Stimulated activated effector memory CD8-positive, alpha-beta T cell treated with anti-CD3 and anti-CD28 coated beads, Interleukin-12 subunit alpha, Interleukin-12 subunit beta, amount 100 ng/mL, for 72 hours (primary cell): ENCODE measurements at places on chromosomes 16 and 17.
A peak's percentile ranks its signal among the peaks of the same experiment; 100 is the strongest.

DNA sequence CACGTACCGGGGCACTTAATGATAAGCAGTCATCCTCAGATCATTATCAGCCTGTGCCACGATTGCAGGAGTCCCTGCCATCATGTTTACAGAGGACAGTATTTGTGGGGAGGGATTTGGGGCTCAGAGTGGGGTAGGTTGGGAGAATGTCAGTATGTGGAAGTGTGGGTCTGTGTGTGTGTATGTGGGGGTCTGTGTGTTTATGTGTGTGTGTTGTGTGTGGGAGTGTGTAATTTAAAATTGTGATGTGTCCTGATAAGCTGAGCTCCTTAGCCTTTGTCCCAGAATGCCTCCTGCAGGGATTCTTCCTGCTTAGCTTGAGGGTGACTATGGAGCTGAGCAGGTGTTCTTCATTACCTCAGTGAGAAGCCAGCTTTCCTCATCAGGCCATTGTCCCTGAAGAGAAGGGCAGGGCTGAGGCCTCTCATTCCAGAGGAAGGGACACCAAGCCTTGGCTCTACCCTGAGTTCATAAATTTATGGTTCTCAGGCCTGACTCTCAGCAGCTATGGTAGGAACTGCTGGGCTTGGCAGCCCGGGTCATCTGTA lies 13.5 kb upstream of the EFCAB13 start:
- DNase-seq = no peak

DNA sequence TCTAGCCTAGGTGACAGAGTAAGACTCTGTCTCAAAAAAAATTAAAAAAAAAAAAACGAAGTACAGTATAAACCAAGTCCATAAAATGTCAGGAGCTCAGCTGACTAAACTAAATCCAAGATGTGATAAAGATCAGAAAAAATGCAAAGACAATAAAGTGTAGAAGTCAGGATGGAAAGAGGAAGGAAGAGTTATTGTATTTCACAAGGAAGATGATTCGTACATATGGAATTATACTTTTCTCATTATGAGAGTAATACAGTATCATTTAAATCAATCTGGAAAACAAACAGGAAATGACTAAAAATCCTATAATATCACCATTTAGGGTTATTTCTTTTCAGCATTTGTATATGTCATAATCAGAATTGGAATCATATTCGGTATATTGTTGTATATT lies 11.4 kb upstream of the APOH start:
- no peak for DNase-seq

GRCh38 chr16:63980763-63981162 lies 1141.1 kb downstream of the CDH11 start:
- no peak for DNase-seq

- no peak for DNase-seq
Observed at GRCh38 chr17:10081571-10082169, 116.7 kb downstream of the GAS7 start.

DNA sequence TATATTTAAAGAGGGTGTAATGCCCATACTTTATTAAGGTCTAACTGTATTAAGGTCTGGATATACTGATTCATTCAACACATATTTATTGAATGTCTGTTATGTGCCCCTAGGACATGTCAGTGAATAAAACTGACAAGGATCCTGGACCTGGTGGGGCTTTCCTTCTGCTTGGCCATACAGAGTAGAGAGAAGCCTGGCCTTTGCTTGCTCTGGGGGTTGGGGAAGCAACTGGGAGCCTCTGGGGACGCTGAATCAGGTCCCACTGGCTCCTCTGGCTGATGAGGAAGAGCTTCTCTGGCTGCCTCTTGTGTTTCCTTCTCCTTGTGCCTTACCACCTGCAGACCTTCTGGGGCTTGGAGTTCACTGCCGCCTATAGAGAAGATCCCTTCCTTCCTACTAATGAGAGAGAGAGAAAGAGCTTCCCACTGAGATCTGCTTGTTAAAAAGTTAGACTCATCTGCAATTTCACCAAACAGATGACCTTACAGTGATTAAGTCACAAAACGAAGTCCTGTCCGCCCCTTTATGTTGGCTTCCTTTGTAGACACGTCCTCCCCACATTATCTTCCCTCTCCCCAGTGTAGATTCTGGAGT lies 49.7 kb downstream of the MSI2 start:
- no peak for DNase-seq

DNA sequence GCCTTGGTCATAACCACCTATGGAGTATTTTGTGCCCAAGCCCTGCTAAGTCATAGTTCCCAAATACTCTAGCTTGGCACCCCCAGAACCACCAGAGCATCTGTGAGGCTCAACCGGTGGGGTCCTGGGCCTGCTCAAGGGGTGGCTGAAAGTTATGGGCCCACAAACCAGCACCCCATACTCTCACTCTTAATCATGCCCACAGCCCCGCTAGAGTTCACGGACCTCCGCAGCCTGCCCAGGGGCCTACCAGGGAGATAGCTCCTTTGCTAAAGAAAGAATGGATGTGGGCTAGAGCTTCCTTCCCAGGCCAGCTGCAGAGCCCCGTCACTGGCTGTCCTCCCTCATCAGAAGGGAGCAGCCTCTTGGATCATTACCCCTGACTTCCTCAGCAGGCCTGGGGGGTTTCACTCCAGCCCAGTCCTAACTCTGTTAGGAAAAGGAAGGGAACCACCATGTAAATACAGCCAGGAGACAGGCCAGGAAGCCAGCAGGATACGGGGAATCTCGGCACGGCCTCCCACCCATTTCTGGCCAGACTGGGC lies 1.4 kb downstream of the GIT1 start:
- no peak for DNase-seq

DNA sequence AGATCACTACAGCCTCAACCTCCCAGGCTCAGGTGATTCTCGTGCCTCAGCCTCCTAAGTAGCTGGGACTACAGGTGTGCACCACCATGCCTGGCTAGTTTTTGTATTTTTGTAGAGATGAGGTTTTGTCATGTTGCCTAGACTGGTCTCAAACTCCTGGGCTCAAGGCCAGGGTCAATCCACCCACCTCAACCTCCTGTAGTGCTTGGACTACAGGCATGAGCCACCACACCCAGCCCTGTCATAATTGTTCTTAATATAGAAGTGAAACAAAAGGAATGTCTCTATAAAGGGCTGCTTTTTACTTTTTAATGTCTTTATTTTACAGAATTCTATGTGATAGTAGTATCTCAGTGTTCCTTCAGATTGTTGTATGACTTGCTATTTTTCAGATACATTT lies 345.2 kb upstream of the TBX2 start:
- no peak for DNase-seq

DNA sequence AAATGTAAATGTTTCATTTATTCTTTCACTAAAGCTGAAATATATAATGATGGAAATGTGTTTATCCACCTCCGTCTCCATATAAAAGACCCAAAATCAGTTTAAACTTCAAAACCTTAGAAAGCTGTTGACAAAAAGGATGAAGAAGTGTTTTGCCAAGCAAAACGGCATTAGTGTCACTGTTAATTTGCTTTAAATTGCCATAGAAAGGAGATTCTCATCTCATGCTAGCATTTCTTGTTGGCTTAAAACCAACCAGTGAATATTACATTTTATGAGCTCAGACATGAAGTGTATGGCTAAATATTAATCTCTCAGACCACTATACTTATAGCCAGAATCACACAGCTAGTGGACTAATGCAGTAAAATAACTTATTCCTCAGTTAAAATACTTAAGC lies 398.8 kb downstream of the KIF2B start:
- DNase-seq = no peak

DNA sequence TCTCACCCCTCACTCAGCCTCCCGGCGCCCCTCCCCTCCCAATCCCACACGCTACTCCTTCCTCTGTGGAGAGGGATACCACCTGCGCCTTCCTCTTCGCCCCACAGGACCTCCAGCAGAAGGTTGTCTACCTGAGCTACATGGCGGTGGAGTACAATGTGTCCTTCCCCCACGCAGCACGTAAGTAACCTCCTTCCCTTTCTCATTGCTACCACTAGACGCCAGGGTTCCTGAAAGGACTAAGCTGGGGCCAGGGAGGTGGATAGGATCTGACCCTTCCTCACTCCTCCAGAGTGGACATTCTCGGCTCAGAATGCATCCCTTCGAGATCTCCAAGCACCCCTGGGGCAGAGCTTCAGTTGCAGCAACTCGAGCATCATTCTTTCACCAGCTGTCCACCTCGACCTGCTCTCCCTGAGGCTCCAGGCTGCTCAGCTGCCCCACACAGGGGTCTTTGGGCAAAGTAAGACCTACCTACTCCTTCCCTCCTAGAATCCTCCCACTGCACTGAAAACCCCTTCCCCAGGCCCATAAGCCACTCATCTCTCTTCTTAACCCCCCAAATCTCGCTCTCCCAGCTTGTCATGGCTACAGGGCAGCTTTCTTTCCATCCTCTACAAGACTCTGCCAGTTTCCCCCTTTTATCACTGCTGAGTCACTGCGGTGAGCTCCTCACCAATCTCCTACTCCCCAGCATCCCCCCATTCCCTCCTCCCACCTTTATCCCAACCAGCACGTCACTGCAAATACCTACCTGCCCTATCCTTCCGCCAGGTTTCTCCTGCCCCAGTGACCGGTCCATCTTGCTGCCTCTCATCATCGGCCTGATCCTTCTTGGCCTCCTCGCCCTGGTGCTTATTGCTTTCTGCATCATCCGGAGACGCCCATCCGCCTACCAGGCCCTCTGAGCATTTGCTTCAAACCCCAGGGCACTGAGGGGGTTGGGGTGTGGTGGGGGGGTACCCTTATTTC lies 1.5 kb downstream of the CD68 start:
- DNase-seq = peak; percentile 51

DNA sequence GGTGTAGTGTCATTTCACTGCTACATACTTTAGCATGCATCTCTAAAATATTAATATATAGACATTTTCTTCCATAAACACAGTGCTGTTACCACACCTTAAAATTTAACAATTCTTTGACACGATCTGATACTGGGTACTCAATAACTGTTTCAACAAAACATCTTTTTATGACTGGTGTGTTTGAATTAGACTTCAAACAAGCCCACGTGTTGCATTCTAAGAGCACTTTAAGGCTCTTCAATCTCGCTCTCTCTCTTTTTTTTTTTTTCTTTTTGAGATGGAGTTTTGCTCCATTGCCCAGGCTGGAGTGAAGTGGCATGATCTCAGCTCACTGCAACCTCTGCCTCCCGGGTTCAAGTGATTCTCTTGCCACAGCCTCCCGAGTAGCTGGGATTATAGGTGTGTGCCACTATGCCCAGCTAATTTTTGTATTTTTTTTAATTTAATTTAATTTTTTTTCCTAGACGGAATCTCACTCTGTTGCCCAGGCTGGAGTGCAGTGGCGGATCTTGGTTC lies 15.8 kb upstream of the SLC46A1 start:
- DNase-seq = no peak

GRCh38 chr16:11024333-11025053 lies 80.1 kb downstream of the CLEC16A start:
- no peak for DNase-seq

GRCh38 chr16:85650135-85650843 lies 37.2 kb downstream of the GSE1 start:
- no peak for DNase-seq

DNA sequence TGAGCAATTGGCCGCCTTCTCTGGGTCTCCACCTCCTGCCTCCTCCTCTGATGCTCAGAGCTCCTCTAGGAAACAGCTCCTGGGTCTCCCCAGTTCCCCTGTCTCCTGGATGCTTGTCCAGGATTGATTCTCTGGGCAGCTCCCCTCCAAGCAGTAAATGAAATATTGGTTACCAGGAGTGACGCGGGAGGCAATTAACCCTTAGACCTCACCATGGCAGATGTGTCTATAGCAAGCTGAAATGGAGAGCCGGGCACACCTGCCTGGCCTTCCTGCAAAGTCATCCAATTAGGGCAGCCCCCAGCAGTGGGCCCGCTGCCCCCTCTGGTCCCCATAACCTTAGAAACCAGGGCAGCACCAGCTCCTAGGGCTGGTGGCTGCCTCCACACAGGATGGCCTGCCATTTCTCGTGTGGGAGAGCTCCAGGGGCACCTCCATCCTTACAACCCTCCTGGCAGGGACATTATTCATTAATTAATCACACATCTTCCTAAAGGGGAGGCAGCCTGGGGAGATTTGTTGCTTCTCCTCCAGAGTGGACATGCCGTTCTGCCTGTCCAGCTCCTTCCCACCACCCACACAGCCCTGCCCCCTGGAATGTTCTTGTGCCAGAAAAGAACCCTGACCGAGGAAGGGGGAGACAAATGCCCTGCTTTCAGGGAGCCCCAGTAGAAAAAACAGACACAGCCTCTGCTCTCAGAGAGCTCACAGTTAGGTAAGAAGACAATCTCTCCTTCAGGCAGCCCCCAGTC lies 8.3 kb upstream of the KIF18B start:
- no peak for DNase-seq

DNA sequence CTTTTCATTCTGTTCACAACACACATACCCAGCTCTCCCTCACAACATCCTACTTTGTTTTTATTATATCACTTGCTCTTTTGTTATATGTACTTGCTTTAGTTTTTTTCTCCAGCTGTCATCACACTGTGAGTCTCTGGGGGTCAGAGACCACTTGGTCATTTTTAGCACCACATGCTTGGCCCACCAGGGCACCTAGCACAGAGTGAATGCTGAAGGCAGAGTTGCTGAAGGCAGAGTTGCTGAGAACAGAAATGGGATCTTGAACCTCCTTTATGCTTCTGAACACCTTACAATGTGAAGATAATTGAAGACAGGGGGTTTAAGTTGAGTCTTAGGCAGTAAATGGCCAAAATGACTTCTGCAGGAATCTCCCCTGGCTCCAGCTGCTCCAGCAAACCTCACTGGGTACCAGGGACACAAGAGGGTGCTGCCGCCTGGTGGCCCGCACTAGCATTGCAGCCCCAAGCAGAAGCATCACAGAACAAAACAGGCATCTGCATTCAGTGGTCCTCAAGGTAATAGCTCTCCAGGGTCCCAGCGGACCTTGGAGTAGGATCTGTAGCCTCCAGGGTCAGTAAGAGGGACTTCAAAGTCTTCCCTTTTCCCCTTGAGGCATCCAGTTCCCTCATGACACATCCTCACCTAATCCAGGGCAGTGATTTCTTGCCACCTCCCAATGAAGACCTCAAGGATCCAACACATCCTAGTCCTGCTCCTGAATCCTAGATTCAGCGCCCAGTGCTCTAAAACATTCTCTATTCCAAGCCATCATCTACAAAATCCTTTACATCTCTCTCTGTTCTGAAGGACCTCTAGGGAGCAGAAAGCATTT lies 1972.6 kb downstream of the TP53TG3F start:
- DNase-seq = no peak

DNA sequence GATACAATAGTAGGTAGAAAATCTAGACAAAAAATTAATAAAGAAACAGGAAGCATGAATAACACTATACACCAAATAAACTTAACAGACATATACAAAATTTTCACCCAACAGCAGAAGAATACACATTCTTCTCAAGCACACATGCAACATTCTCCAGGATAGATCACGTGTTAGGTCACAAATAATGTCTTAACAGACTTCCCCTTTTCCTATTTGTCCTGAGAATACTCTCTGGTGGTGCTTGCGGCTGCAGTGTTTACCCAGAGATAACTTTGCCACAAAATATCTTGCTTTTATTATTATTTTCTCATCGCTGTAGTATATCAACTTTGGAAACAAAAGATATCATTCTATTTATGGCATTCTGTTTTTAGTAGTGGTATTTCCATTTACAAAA lies 40.6 kb upstream of the ZNF267 start:
- DNase-seq = no peak

GRCh38 chr16:12874186-12874585 lies 27.2 kb upstream of the SHISA9 start:
- DNase-seq = no peak
